Activated effector memory CD4-positive, alpha-beta T cell treated with Interleukin-2 at 50 U/mL for 16 hours (primary cell): ENCODE measurements at places on chromosomes 1 and 21.

GRCh38 chr1:7516929-7517328 is 254.2 kb upstream of the VAMP3 start:
- DNase-seq, result no peak

- DNase-seq, result no peak
Measured at GRCh38 chr21:25733859-25734653, 648 bp downstream of the ATP5PF start.

GRCh38 chr1:86416343-86416742 is 7.6 kb upstream of the CLCA2 start:
- no peak for DNase-seq

GRCh38 chr21:24208562-24209260 is 1398.6 kb downstream of the MRPL39 start:
- no peak for DNase-seq

DNA sequence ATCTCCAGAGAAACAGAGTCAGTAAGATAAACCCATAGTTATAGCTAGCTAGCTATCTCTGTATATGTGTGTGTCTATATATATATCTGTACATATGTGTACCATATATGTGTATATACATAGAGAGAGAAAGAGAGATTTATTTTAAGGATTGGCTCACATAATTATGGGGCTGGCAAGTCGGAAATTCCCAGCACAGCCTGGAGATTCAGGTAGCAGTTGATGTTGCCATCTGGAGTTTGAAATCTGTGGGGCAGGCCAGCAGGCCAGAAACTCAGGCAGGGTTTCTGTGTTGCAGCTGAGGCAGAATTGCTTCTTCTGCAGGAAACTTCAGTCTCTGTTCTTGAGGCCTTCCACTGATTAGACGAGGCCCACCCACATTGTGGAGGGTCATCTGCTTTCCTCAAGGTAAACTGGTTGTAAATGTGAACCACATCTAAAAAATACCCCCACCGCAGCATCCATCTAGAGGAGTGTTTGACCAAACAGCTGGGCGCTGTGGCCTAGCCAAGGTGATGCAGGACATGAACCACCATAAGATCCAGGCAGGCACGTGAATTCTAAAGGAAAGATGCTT is 81.0 kb downstream of the FBXO2 start:
- no peak for DNase-seq

- peak; percentile 19 for DNase-seq
Measured at GRCh38 chr1:183841950-183842794, 37.3 kb downstream of the RGL1 start.

- DNase-seq, result no peak
Measured at GRCh38 chr1:3981746-3982505, 81.9 kb upstream of the C1orf174 start.
